ENCODE measurements at places on chromosomes 5 and 9. TPM values are rescaled to one million over a fixed set of nuclear protein-coding genes. Genes with fewer than 3 reads are reported as not detected.

The CDK5RAP2 gene
- 45.2 TPM for total RNA-seq

The UTP15 gene
- total RNA-seq = 9.1 TPM

- no peak for DNase-seq
These were observed 16.5 kb upstream of the TMED9 start for GRCh38 chr5:177575488-177575887.

- DNase-seq = no peak
These were observed 267.6 kb downstream of the ISL1 start for GRCh38 chr5:51650824-51651223.

DNA sequence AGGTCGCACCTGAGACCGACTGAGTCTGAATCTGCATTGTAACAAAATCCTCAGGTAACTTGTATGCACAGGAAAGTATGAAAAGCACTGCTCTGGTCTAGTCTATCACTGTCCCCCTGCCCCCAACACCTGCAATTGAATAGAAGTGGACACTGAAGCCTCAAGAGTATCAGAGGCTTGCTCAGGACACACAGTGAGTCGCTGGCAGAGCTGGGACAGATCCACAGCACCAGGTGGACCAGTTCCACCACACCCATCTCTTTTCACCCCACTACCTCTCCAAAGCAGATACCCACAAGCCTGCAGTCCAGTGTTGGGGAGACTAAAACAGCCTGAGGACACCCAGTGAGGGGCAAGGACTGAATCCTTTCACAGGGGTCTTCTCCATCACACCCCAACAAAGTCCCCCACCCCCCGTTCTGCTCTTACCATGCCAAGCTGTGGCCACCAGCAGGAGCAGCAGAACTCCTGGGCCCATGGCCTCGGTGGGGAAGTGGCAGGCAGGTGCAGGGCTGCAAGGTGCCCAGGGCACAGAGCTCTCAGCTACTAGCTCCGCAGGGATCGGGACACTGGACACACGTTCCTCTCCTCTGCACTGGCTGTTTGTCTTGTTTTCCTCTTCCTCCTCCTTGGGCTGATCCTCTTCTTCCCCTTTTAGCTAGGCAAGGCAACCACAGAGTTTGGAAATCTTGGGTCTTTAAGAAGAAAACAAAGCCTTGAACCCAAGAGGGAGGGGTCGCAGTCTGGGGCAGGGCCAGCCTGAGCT is at the start of gene CSF1R:
Gene CSF1R, minus strand, starts transcription at position 605 of the 766 bp plus-strand sequence. Its CDS starts 127 bp downstream, at position 478.
- no peak for DNase-seq

The ENTPD8 gene
- total RNA-seq = not detected

DNA sequence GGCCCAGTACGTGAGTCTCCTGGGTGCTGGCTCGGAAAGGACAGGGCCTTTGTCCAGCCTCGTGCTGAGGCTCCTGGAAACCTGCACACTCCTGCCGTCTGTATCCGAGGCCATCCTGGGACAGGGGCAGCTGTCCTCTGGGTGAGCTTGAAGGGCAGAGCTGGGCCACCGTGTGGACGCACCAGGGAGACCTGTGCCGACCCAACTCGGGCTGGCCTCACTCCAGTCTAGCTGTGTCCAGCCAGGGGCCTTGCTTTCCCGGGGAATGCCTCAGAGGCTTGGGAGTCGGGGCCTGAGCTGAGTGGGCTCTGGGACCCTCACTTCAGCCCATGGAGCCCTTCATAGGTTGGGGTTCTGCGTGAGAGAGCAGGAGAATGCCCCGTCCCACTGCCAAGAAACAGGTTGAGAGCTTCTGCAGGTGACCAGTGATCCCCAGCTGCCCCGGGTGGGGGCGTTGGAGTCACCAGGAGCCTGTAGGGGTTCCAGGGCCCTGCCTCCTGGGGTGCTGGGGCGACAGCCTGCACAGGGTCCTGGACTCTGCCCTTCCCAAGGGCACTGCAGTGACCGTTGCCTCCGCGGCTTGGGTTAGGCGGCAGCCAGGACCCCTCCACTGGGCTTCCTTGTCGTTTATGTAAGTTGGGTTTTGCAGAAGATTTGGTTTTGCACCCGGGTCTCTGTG is 60.1 kb downstream of the COL5A1 start:
- DNase-seq = no peak

The CDC20B gene
- not detected for total RNA-seq

The PCDHB10 gene
- 1.4 TPM for total RNA-seq

- no peak for DNase-seq
These were observed 198.5 kb upstream of the PTGER4 start for GRCh38 chr5:40481241-40481640.

DNA sequence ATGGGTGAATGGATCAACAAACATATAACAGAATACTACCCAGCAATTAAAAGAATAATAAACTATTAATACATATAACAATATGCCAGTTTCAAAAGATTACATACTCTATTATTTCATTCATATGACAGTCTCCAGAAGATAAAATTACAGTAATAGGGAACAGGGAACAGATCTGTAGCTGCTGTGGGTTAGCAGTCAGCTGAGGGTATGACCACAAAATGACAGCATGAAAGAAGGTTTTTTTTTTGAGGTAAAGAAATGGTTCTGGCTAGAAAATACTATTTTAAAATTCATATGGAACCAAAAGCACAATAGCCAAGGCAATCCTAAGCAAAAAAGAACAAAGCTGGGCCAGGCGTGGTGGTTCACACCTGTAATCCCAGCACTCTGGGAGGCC is 73.0 kb upstream of the NR5A1 start:
- no peak for DNase-seq

- no peak for DNase-seq
These were observed 94.1 kb downstream of the JMY start for GRCh38 chr5:79330071-79330470.

- no peak for DNase-seq
These were observed 3.5 kb downstream of the DBN1 start for GRCh38 chr5:177469750-177470525.

The GAS1 gene
- 17.8 TPM for total RNA-seq

GRCh38 chr9:100573655-100574260 is 4.1 kb upstream of the CAVIN4 start:
- no peak for DNase-seq

DNA sequence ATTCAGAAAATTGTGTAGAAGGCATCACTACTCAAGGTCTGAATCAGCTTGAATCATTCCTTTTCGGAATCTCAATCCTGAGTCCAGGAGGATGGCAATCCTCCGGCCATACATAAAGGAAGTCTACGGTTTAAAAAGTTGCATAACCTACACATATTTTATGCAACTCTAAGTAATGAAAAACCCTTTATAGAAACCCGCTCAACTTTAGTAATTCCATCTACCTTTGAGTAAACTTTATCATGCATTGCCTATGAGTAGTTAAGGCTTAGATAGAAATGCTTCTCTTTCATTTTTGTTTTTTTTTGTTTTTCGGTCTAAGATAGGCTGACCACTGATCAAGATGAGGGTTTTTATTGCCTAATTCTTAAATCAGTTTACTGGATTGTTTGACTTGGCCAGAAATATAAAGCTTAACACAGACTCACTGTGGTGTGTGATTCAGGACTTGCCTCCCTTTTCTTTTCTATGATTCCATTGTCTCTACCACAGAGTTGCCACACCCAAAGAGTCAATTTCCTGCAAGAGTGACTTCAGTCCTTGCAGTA is 85.0 kb downstream of the LURAP1L start:
- no peak for DNase-seq

- no peak for DNase-seq
These were observed 269.1 kb upstream of the CD180 start for GRCh38 chr5:67465537-67466207.

DNA sequence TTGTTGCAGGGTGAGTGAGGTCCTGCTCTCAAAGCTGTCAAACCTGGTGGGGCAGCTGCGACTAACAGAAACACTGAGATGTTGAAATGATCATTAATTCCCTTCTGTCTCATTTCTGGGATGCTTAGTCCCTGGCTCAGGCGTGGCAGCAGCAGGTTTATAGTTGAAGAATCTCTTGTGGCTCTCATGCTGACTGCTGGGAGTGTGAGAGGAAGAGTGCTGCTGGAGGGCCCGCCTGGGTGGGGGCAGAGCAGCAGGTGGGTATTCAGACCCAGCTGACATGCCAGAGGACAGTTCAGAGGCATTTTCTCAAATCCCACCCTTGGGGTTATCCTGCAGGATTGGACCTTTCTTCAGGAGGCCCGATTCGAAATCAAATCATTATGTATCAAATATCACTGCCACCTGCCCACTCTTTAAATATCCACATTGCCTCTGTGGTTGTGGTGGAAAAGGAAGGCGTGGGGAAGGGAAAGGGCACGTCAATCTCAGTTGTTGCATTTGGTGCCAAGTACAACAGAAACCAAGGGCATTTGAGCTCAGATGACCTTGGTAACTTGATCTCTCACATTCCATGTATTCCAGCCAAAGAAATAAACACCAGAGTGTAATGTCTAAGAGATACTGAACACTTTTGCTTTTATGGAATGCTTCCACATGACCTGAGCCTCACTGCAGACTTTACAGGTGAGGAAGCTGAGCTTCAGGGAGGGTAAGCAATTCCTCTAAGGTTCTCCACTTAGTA is 224.3 kb downstream of the AOPEP start:
- no peak for DNase-seq

- DNase-seq = no peak
These were observed 115.9 kb upstream of the PHYKPL start for GRCh38 chr5:178348356-178349074.

Measured in right cardiac atrium (tissue), 5 donors.